ENCODE measurements at places on chromosomes 2 and 18. TPM values are rescaled to one million over a fixed set of nuclear protein-coding genes. Genes with fewer than 3 reads are reported as not detected.

DNA sequence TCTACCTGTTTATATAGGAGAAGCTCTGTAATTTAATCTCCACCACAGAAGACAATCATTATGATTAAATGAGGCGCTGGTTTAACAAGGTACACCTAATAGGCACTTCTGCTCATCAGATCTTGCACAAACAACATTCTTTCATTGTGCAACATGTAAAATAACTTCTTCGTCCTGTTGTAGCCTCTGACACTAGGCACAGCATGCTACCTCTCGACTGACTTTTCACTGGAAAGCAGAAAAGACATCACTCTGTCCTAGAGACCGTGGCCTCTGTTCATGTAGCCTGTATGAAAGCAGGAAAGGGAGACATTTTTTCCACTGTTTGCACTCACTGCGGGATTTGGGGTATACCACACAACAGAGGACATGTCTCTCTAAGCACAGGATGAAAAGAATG, 316.5 kb downstream of the IRS1 start:
- no peak for DNase-seq
- no peak overlapping the region for H3K27ac ChIP-seq
- no peaks in the 10 kb centered on the region for H3K36me3 ChIP-seq
- no peaks in the 10 kb centered on the region for H3K4me1 ChIP-seq
- no peaks in the 10 kb centered on the region for H3K27me3 ChIP-seq

- no peak for DNase-seq
- no peaks in the 10 kb centered on the region for H3K4me1 ChIP-seq
- peaks cover 20% of the 10 kb centered on the region for H3K27me3 ChIP-seq
- no peak overlapping the region for H3K4me3 ChIP-seq
- no peak overlapping the region for H3K27ac ChIP-seq
Observed at GRCh38 chr18:63683152-63683551, 19.6 kb upstream of the SERPINB11 start.

Gene PSMD14
- 106 TPM for total RNA-seq

- no peak for DNase-seq
- no peak overlapping the region for H3K27ac ChIP-seq
- no peaks in the 10 kb centered on the region for H3K27me3 ChIP-seq
- H3K36me3 ChIP-seq = no peaks in the 10 kb centered on the region
- H3K4me3 ChIP-seq = no peak overlapping the region
Observed at GRCh38 chr2:222883420-222883819, 22.6 kb downstream of the ACSL3 start.

- H3K4me1 ChIP-seq = peaks cover 4% of the 10 kb centered on the region
- no peak overlapping the region for H3K27ac ChIP-seq
- H3K4me3 ChIP-seq = no peak overlapping the region
- no peaks in the 10 kb centered on the region for H3K27me3 ChIP-seq
- no peaks in the 10 kb centered on the region for H3K36me3 ChIP-seq
Observed at GRCh38 chr2:238263204-238264071, 23.6 kb upstream of the HES6 start.
